T-helper 17 cell (primary cell): ENCODE measurements at places on chromosomes 1 and 21.

GRCh38 chr1:90717665-90718410, 736 bp upstream of the BARHL2 start:
- DNase-seq, result no peak

DNA sequence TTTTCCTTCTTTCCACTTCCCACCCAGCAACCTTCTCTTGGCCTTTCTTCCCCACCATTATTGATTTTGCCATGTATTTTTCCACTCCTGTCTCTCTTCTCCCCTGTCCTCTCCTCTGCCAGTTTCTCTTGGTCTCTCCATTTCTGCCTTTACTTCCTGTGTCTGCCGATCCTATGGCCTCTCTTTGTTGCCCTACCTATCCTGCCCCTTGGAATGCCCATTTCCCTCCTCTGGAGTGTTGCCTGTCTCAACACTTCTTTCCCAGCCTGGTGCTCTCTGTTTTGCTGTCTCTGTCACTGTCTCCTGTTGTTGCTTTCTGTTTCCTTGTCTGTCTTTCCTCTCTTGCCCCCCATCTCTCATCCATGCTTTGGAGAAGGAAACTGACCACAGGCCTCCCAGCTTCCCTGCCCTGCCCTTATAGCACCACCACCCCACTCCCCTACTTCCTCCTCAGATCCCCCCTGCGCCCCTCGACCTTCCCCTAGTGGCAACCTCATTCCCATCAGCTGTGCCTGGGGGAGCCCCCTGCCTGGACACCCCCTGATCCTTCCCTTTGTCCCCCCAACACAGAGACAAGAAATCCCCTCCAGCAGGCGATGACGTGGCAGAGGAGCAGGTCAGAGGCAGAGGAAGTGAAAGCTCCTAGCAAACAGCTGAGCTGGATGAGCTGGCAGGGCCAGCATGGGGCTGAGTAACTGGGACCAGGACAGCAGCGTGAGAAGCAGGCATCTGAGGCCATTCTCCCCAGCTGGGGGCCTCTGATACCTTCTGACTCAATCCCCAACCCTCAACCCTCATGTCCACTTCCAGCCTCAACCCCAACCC, 6.6 kb upstream of the ETV3L start:
- DNase-seq, result no peak

GRCh38 chr1:43912607-43913006, 21.0 kb upstream of the ARTN start:
- DNase-seq, result no peak

GRCh38 chr1:2061065-2061778, 11.0 kb downstream of the PRKCZ start:
- DNase-seq, result no peak

- no peak for DNase-seq
Measured at GRCh38 chr1:115829947-115830346, 11.0 kb downstream of the NHLH2 start.

GRCh38 chr1:167434306-167434705, 84.0 kb downstream of the CD247 start:
- DNase-seq, result no peak

DNA sequence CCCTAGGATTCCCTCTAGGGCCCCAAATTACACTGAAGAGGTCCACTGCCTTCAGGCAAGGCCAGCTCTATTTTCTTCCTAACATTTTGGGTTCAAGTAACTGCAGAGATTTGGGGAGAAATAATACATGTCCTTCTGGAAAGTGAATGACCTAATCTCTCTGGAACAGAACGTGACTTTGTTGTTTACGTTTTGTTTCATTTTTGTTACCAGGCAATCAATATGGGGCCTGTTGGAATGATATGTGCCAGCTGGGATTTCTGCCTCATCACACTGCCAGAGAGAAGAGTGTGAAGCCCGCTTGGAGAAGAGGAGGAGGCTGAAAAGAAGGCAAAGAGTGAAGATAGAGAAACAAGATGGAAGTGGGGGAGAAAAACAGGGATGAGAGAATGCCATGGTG, 116.7 kb downstream of the FASLG start:
- DNase-seq, result no peak

- DNase-seq, result no peak
Measured at GRCh38 chr1:159556931-159557369, 21.1 kb upstream of the OR10J5 start.

DNA sequence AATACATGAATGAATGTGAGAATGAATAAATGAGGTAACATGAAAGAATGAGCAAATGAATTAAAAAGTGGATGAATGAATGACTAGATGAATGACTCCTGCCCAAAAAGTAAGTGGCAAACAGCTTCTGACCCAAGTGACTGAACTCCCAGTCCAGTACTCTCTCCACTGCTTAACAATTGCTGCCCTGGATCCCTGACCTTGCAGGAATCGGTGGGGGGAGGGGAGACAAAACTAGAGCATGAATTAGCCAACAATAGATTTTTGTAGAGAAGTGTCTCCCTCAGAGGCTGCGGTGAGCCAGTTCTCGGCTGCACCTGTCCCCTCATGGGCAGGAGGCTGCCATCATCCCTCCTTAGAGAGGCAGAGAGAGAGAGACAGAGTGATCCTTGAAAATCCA, 5.9 kb upstream of the GRIK3 start:
- DNase-seq, result no peak

GRCh38 chr21:37742532-37742931, 173.7 kb downstream of the KCNJ6 start:
- no peak for DNase-seq

DNA sequence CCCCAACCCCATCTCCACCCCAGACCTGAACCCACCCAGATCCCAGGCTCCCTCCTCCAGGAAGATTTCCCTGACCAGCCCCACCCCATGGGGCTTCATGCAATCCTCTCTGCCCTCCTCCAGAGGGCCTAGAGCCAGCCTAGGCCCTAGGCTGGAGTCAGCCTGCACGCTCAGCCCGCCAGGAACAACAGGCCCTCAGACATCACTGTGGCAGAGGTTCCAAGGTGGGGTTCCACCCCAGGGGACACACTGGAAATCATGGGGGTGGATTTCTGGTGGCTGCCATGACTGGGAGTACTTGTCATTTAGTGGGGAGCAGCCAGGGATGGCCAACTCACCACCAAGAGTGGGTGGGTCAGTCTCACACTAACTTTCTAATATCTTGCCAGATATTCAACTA, 122.0 kb downstream of the GLIS1 start:
- DNase-seq, result no peak

DNA sequence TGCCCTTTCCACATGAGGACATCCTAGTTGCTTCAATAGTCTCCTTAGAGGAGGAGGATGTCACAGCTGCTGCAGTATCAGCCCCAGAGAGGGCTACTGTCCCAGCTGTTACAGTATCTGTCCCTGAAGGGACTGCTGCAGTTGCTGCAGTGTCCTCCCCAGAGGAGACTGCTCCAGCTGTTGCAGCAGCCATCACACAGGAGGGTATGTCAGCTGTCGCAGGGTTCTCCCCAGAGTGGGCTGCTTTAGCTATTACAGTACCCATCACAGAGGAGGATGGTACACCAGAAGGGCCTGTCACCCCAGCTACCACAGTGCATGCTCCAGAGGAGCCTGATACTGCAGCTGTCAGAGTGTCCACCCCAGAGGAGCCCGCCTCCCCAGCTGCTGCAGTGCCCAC, 78.5 kb upstream of the BMP8A start:
- DNase-seq, result no peak

DNA sequence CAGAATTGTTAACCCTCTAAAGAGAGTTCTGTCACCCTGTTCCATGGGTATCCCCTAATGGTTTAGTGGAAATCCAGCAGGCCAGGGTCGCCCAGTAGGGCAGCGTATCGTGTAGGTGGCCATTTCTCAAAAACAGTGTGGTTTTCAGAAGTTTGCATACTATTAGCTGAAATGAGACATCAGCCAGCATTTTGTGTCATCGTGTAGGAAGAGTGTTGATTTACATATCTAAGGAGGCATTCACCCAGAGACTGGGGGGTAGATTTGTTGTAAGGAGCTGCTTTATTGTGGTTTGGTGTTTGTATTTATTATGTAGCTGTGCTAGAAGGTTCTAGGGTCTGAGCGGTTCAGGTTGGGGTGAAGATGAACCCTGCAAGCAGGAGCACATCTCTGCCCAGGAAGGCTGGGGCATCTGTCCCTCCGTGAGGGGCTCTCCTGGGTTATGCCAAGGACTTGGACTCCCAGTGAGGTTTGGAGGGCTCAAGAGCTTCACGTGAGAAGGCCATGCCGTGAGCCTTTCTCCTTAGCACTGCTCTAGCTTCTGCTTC, 174.4 kb downstream of the PGBD5 start:
- no peak for DNase-seq

DNA sequence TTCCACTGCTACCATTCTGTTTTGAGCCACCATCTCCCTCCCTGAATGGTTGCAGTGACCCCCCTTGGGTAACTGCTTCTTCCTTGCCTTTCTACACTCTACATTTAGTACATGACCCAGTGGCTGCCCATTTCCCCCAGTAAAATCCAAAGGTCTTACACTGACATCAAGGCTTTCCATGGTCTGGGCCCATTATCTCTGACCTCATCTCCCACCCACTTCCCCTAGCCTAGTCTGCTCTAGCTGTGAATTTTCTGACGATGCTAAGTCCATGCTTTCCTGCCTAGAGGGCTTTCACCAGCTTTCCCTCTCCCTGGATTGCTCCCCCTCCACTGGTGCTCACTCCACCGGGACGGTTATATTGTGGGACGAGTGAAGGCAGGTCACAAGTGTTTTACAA, 219.2 kb downstream of the RYR2 start:
- no peak for DNase-seq

- no peak for DNase-seq
Measured at GRCh38 chr1:66399888-66400529, 133.9 kb upstream of the SGIP1 start.

GRCh38 chr1:9569267-9569666, 19.4 kb upstream of the TMEM201 start:
- DNase-seq, result no peak

- no peak for DNase-seq
Measured at GRCh38 chr1:232629250-232630046, 485 bp downstream of the SIPA1L2 start.

DNA sequence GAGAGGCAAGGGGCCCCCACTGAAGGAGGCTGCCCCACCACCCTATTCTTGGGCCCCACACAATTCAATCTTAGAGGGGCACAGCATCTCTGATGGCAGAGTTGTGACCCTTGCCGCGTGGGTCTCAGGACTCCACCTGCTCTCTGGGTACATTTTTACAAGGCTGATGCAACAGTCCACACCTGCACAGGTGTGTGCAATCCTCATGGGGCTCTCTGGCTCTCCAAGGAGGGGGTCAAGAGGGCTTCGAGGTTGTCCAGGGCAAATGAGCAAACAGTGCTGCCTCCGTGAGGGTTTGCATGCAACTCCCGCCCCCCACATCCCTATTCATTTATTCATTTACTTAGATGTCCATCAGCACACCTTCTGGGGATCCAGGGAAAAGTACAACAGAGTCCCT, 81.6 kb upstream of the IFFO2 start:
- no peak for DNase-seq

DNA sequence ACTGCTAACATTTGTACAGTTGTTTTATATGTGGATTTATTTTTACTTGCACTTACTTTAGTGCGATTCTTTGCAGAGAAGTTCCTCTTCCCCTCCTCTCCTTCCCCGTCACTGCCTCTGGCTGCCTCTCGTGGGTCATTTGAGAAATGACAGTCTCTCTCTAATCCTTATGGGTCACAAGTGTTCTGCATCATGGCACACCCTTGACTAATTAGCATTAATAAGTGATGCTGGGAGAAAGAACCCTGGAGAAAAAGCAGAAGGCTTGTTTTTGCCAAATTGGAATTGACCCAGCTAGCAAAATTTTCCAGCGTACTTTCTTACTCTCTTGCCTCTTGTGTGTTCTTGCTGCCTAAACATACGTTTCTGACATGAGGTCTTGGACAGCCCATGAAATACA, 301.2 kb downstream of the DUSP10 start:
- no peak for DNase-seq

GRCh38 chr1:81428998-81429397, 371.7 kb upstream of the ADGRL2 start:
- DNase-seq, result no peak

- DNase-seq, result no peak
Measured at GRCh38 chr1:88145752-88146151, 538.3 kb upstream of the PKN2 start.

GRCh38 chr1:230112131-230112701, 45.2 kb downstream of the GALNT2 start:
- no peak for DNase-seq

DNA sequence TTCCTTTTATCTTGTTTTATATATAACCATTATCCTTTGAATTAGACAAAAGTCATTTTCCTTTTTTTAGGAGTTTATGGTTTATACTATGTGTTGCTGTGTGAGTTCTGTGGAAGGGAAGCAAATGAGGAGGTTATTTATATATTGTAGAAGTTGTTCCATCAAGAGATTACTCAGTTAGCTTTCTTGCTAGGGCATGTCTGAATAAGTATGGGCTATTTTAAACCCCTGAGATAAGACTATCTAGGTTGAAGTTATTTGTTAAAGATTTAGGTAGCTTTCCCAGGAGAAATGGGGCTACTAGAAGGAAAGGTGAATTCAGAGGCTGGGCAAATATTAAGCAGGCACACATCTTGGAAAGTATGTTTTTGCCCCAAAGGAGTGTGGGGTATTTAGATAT, 16.1 kb upstream of the VAMP4 start:
- no peak for DNase-seq

DNA sequence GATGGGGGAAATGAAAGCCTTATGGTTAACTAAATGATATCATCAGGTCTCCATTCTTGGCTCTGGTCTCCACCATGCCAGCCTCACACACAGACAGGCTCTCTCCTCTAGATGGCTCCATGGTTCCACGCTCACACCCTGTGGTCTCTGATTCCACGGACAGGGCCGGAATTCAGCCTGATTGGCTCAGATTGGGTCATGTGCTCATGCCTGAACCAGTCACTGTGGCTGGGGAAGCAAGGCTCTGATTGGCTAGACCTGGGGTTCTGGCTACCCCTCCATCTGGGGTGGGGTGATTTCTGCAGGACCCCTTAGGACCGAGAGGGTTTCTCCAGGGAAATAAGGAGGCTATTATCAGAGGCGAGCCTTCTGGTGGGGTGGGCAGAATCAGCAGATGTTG, 277.0 kb downstream of the PTPRU start:
- no peak for DNase-seq
